ENCODE measurements at places on chromosomes 4 and X.

GRCh38 chr4:80043541-80043940, 29.5 kb downstream of the ANTXR2 start:
- no peak for DNase-seq

- DNase-seq = no peak
Observed at GRCh38 chrX:134713618-134714107, 55.4 kb upstream of the PLAC1 start.

GRCh38 chr4:101175896-101176676, 171.2 kb downstream of the PPP3CA start:
- no peak for DNase-seq

DNA sequence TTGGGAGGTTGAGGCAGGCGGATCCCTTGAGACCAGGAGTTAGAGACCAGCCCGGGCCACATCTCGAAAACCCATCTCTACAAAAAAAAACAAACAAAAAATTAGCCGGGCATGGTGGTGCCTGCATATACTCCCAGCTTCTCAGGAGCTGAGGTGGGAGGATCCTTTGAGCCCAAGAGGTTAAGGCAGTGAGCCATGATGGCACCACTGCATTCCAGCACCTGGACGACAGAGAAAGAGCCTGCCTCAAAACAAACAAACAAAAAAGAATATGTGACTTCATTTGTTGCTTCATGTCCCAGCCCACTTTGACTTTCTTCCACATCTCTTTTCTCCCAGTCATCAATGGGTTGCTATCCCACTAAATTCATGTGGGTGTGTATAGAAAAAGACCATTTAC, 79.7 kb downstream of the BCOR start:
- DNase-seq = no peak

GRCh38 chrX:2676794-2677675, 14.1 kb upstream of the CD99 start:
- DNase-seq = no peak

GRCh38 chr4:76214177-76214675, 602 bp upstream of the SCARB2 start:
- no peak for DNase-seq

- peak; percentile 17 for DNase-seq
Observed at GRCh38 chr4:95867919-95868318, 28.0 kb downstream of the PDHA2 start.

GRCh38 chr4:38008571-38009021, 48.4 kb downstream of the PTTG2 start:
- no peak for DNase-seq

GRCh38 chr4:7107166-7107905, 39.5 kb upstream of the GRPEL1 start:
- no peak for DNase-seq

GRCh38 chr4:56469489-56470210, 2.2 kb downstream of the SRP72 start:
- no peak for DNase-seq

DNA sequence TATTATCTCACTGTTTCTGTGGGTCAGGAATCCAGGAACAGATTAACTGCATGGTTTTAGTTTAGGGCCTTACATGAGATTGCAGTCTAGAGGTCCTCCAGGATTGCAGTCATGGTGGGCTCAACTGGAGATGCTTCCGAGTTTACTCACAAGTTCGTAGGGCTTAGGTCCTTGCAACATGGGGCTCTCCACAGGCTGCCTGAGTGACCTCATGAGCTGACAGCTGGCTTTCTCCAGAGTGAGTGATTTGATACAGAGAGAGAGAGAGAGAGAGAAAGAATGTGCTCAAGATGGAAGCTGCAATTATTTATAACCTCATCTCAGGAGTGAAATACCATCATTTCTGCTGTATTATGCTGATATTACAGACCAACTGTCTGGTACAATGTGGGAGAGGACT, 168.9 kb downstream of the GPAT3 start:
- no peak for DNase-seq

DNA sequence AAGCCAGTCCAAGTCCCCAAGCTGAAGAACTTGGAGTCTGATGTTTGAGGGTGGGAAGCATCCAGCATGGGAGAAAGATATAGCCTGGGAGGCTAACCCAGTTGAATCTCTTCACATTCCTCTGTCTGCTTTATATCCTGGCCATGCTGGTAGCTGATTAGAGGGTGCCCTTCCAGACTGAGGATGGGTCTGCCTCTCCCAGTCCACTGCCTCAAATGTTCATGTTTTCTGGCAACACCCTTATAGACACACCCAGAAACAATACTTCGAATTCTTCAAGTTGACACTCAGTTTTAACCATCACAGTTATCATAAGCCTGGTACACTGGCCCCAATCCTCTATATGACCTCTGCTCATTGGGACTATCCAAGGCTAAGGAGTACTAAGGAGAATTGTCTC, 124.1 kb upstream of the WDR1 start:
- DNase-seq = no peak

DNA sequence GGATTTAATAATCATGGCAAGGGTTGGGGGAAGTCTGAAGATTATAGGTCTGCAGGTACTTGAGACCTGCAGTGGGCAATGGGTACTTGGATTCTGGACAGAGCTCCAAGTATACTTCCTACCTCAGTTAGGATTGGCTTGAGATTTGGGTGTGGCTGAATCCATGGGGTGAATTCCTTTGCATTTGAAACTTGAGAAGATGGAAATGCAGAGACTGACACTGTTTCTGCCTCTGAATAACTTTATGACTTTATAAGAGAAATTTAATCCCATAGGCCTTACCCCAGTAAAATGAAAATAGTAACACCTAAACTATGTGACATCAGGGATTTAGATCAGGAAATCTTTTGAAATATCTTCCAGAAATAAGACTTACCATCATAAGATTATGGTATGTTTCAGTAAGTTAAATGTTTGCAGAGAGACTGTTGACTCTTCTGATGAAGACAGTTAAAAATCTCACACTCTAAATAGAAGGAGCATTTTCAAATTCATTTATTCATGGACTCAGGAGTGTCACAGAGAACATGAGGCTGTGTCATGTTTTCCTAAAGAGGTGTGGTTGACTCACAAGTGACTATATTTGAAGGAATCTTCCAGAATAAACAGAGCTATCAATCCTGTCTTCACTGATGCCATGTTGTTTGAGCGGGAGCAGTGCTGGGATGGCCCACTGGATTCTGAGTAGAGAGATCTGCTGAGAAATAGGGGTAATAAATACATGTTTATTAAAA, 513.5 kb upstream of the NR3C2 start:
- no peak for DNase-seq

DNA sequence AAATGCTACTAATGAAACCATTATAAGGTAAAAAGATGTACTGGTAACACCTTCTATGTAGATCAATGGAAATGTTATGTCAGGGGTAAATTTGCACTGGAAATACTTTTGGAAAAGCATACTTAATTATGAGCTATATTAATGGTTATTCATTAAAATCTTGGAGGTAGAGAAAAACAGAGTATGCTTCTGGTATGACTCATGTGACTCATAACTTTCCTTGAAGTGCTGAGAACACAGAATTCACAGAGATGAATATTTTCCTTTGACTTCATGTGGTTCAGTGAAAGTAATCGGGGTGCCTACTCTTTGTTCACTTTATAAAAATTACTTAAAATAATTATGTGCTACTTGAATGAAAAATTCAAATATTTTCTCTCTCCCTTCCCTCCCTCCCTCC, 254.2 kb downstream of the KCTD8 start:
- no peak for DNase-seq

- no peak for DNase-seq
Observed at GRCh38 chrX:102767287-102767686, 46.7 kb downstream of the GPRASP3 start.

DNA sequence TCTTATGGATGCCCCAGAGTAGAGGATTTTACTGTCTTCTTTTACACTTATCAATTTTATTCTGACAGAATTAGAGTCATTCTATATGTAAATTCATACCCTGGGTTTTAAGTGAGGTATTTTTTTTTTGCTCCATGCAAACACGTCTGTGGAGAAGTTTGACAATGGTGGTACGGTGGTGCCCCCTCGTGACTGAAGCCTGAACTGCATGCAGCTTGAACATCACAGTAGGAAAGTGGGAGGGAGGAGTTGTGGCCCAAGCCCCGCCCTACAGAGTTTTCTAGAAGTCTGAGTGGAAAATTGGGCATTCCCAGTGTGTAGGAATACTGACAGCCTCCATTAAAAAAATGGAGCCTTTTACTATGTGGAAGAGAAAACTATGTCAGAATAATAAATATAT, 73.3 kb upstream of the RAB40AL start:
- DNase-seq = peak; percentile 3

GRCh38 chrX:85570496-85570895, 191.0 kb upstream of the POF1B start:
- DNase-seq = no peak

DNA sequence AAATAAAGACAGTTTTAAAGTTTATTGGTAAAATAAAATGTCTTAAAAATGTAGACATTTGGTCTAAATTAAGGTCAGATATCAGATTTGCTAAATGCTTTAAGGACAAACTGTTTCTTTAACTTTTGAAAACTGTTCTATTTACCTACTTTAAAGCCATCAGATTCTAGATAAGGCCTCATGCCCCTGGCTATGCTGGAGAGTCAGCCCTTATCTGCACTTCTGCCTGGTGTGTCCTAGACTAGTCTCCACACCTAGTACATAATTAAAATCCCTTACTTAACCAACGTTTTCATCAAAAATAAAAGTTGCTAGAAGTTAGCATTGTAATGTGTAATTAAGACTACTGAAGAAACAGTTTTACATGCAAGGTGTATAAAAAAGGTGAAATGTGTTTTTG, 25.6 kb downstream of the HSD17B11 start:
- DNase-seq = no peak

- DNase-seq = peak; percentile 15
Observed at GRCh38 chr4:610411-611261, 14.7 kb upstream of the PDE6B start.

DNA sequence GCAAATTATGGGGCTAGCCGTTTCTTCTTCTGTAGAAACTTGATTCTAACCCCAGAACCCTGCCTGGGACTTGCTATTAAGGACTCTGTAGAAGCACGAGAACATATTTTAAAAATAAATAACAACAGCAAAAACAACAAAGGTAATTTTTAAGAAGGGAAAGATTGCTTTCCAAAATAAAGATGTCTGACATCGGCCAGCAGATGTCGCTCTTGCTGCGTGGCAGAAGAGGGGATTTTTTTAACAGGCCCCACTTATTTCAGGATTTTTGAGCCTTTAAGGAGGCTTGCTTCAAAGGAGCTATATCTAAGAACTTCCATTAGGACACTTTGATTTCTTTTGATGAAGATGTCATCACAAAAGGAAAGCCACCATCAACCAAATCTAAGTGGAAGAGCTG, 62.8 kb upstream of the EGFL6 start:
- peak; percentile 43 for DNase-seq

GRCh38 chr4:16337936-16338335, 111.7 kb upstream of the TAPT1 start:
- no peak for DNase-seq

DNA sequence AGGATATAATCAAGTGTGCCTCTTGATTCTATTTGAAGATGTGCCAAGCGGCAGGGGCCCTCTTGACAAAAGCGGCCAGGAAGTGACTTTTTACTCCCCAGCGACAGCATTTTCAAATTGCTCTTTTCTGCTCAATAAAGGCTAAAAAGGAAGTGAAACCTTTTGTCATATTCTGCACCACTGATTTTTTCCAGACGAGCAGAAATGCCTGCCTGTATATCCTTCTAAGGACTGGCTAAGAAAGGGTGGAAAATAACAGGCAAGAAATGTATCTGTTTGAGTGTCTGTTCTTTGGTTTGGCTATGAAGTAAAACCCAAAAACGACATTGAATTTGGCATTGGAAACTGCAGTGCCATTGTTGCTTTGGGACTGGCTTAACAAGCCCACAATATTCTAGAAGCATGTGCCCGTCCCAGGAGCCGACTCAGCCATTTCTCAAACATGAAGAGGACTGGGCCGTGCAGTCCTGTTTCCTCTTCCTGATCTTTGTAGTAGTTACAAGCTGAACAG, 25.4 kb downstream of the TMSB4X start:
- DNase-seq = no peak

GRCh38 chr4:36249610-36250009, 5.3 kb upstream of the ARAP2 start:
- no peak for DNase-seq

DNA sequence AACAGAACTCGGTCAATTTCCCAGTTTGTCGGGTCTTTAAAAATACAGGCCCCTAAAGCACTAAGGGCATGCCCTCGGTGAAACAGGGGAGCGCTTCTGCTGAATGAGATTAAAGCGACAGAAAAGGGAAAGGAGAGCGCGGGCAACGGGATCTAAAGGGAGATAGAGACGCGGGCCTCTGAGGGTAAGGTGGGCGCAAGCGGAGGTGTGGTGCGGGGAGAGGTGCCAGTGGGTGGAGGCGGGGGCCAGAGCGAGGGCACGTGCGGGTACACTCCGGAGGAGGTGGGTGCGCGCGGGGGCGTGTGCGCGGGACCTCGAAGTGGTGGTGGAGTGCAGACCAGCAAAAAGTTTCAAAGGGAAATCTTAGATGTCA, 787 bp upstream of the TET2 start:
- DNase-seq = no peak

DNA sequence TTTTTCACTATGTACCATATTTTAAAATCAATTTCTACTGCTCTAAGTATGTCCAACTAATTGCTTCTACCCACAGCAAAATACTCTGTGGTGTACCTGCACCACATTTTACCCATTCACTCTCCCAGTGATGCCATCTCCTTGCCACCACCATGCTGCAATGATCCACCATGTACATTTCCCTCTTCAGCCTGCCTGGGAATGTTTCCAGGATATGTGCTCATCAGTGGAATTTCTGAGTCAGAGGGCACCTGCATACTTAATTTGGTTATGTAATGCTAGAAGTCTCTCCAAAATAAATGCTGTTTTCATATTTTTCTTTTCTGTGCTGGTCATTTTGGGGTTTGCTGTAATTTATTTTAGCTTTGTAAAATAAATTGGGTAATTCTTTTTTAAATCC, 33.2 kb upstream of the OCIAD2 start:
- no peak for DNase-seq

DNA sequence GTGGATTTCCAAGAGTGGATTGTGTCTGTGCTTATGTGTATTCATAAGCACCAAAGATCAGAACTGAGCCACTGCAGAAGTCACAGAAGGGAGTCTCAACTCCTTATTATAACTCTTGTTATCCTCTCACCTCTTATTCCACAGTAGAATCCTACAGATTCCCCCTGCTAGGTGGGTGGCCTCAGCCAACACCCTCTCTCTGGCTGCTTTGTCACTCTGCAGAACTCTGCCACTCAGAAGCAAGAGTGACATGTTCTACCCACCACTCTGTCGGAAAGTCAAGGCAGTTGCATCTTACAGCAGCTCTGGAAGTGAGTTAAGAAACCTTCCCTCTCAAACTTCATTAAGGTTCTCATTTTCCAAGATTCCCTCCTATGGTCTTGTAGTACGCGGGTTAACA, 41.9 kb downstream of the PTCHD1 start:
- DNase-seq = no peak

GRCh38 chr4:117137145-117137544, 51.8 kb upstream of the TRAM1L1 start:
- no peak for DNase-seq
